Right ventricle myocardium inferior (tissue), 1 donor: ENCODE measurements at places on chromosomes 5 and 9.
A peak's percentile ranks its signal among the peaks of the same experiment; 100 is the strongest.

DNA sequence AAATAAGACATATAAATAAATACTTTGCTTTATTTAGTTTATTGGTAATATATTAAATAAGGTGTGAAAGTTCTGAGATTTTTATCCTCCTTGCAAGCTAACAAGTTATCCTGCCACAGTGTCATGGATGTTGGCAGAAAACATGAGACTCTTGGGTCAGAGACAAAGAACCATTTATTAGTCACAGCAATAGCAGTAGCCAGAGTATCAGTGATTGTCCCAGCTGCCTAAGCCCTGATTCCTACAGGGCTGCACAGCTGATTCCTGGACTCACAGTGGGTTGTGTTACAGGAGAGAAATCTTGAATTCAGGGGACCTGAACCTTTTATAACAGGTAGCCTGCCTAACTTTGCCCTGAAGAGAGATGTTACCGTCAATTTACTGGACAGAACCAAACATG, 304.5 kb upstream of the ZNF608 start:
- no peak for DNase-seq

DNA sequence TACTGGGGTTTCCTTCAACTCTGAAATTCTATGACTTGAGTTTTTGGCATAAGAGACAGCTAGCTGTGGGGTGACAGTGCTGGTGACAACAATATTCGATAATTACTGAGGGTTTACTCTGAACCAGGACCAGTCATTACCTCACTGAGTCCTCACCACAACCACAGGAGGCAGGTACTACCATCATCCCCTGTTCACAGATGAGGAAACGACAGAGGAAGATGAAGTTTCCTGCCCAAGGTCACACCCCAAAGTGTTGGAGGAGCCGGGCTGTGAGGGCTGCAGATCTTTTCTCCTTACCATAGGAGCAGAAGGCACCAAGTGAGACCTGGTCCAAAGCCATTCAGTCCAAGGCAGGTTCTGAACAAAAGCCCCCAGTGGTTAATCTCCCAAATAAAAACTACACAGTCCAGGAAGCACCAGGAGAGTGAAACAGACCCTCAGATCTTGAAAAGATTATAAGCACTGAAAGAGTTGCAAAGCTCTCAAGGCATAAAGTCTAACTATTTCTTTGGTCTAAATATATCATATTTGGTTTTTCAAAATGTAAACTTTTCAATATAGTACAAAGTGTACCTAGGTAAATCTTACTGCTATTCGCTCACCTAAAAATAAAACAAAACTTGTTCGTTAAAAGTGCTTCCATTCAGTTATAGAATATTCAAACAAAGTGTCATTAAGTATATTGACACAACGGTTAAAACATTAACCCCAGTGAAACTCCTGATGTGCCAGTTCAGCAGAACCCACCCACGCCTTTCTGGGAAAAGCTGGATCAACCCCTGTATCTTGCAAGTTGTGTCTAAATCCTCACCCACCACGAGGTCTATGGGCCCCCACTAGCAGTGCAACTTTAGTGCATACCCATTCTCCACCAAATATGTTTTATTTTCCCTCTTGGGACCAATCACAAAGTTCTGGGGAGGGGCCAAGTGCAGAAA, 82.6 kb upstream of the EQTN start:
- DNase-seq: no peak

DNA sequence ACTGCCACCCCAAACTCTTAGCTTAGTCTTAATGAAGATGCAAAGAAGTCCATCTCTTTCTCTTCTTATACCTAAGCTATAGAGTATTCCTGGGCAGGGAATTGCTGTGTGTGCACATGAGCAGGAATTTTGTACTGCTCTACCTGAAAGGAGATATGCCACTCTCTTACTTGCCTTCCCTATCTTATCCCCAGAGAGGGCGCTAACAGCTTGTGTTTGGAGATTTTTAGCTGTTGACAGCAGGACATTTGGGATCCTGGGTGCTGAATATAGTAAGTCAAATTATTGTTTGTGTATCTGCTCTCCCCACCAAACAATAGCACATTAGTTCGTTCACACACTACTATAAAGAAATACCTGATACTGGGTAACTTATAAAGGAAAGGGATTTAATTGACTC, 159.5 kb downstream of the GABRG2 start:
- no peak for DNase-seq

DNA sequence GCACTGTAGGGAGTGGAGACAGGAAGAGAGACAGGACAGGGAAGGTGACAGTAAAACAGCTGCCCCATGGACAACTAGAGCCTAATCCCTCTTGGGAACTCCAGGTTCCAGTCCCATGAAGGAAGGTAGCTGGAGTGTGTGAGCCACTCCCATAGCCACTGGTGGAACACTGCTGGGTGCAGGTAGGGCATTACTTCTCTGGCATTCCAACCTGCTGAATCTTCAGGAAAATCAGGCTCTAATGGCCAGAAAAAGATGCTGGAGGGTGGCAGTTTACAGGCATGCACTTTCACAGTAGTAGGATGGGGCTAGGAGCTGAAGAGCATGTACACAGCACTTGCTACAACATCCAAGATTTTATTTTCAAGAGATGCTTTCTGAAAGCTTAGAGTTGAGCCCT, 259.4 kb downstream of the AUH start:
- no peak for DNase-seq

DNA sequence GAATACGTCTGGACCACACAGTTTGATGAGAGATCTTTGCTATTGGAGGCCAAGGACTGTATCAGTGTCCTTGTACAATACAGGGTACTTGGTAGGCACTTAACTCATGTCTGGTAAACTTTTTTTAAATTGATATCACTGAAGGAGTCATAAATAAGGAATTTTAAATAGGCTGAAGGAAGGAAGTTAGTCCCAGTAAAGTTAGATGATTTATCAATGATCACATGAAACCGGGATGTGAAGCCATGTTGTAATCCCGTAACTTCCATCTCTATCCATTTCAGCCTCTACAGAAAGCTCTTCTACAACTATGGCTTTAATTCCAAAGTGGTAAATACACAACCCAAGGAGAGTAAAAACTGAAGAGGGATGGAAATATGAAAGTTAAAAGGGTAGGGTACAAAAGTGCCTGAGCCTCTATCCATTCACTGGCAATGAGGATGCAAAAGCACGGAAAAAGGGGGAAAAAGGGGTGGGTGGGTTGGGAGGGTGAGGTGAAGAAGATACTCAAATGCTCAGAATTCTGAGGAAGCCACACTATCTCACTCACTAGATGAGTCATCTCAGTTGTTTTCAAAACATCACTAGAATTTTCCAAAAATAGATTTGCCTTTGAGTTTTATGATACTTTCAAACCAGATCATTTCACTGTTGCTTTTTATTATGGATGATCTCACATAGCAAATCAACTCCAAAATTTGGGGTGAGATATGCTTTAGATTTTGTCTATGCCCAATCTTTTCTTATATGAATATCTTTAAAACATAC, 1053.5 kb downstream of the NR2F1-AS1 start:
- DNase-seq: no peak

- peak; percentile 79 for DNase-seq
Observed at GRCh38 chr5:150763023-150763769, 4.4 kb upstream of the DCTN4 start.

- no peak for DNase-seq
Observed at GRCh38 chr9:132673355-132673754, 3.1 kb downstream of the GTF3C4 start.

GRCh38 chr9:106862110-106862820, 701 bp upstream of the ZNF462 start:
- peak; percentile 45 for DNase-seq

GRCh38 chr9:112059145-112059965, 115.7 kb downstream of the SUSD1 start:
- DNase-seq: no peak

DNA sequence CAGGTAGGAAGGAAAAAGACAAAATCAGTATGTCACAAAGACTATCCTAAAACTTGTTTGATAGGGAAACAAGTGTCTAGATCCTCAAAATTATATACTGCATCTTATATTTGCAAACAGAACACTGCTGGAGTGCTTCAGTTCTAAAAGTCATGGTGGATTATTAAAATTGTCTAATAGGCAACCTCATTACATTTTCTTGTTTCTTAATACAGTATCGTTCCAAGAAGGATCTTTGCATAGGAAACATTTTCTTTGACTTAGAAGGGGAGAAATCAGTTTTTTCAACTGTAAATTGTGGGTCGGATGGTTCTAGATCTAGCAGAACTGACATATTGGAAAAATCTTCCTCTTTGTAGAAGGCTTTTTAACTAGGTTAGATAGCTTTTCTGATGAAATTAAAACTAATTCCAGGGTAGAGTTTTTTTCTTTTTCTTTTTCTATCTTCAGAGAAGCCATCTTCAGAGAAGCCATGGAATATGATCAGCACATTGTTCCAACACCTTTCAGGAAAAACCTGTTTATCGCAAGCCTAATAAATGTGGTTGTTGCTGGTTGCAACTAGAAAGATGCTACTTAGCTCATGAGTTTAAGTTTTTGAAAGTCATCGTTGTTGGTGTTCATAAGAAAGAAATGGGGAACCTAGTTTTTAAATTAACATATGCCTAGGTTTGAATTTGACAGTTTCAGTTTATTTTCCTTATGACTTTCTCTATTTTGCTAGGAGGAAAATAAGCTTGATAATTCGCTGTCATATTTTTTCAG, 7.4 kb downstream of the CPEB4 start:
- no peak for DNase-seq
